ENCODE measurements at places on chromosomes 13 and 19.

DNA sequence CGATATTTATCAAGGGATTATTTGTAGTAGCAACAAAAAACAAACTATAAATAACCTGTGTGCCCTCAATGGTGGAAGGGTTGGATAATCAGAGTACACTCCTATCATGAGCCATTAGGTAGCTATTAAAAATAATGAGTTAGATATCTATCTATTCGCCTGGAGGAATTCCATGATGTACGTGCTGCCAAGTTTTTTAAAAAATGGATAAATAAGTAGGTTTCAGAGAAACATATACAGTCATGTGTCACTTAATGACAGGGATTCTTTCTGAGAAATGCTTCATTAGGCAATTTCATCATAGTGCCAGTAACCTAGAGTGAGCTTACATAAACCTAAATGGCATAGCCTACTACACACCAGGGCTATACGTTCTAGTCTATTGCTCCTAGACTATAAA is 6.2 kb upstream of the OR1I1 start:
- no peak for DNase-seq

GRCh38 chr13:46535825-46536224 is 17.1 kb upstream of the LRCH1 start:
- DNase-seq = no peak

DNA sequence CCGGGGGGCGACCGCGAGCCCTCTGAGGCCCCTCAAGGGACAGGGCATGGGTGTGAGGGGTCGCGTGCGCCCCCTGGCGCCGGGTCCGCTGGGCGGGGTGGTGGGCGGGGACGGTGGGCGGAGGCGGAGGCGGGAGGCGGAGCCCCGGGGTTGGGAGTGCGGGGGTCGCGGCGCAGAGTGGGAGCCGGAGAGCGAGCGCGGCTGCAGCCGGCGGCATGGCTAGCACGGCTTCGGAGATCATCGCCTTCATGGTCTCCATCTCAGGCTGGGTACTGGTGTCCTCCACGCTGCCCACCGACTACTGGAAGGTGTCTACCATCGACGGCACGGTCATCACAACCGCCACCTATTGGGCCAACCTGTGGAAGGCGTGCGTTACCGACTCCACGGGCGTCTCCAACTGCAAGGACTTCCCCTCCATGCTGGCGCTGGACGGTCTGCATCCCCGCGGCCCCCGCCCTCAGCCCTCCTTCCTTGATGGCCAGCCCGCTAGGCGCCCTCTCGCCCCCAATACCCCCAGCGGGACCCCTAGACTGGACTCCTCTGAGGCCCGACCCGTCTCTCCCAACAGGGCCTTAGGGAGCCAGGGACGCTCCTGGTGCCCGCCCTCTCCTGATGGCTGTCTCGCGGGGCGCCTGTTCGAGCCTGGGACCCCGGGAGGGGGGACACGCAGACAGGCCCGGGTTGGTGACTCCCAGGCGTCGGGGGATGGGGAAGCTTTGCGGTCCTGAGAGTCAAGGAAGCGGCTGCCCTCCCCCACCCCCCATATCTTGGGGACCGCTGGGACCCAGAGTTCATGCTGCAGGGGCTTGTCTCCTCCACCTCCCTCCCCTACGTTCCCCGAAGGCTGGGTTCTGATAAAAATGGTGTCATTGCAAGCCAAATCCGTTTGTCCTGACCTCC is at the start of gene CLDN10:
CLDN10 (plus strand) TSS at position 182 of the 903 bp plus-strand sequence; CDS start at position 216, 34 bp downstream.
- DNase-seq = no peak

- no peak for DNase-seq
These were observed 12.1 kb downstream of the CEBPA start for GRCh38 chr19:33290082-33290815.

- DNase-seq = no peak
These were observed 2.4 kb upstream of the CATSPERG start for GRCh38 chr19:38333245-38333644.
